ENCODE measurements at places on chromosomes 1 and 21.

DNA sequence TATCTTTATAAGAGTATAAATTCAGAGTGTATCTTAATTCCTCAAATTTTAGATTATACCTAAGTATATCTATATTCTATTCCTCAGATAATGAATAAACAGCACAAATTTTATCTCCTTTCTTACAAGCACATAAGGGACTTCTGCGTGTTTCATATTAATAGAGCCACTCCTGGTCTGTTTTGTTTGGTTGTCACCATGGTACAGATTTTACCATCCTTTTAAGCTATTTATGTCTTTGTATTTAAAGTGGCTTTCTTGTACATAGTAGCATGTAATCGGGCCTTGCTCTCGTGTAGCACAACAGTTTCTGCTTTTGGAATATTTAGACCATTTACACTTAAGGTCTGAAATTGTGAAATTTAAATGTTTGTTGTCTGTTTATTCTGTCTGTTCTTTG is 52.6 kb upstream of the SLC35A3 start:
- no peak for DNase-seq

DNA sequence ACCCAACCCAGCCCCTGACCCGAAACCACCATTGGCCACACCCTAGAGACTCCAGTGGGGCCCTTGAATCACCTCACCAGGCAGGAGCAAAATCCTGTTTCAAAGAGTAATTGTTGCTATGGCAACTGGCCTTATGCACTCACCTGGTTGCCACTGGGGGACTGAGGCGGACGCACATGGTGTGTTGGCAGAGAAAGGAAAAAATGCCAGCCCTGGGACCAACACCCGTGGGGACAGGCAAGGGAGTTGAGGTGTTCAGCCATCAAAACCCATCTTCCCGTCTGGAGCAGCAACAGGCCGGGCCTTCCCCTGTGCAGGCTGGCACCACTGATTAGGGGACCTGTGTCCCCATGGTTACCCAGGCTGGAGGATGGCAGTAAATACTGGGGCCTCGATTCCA is 395.8 kb upstream of the VAMP3 start:
- no peak for DNase-seq

GRCh38 chr1:40717955-40718354 is 26.5 kb downstream of the NFYC start:
- no peak for DNase-seq

DNA sequence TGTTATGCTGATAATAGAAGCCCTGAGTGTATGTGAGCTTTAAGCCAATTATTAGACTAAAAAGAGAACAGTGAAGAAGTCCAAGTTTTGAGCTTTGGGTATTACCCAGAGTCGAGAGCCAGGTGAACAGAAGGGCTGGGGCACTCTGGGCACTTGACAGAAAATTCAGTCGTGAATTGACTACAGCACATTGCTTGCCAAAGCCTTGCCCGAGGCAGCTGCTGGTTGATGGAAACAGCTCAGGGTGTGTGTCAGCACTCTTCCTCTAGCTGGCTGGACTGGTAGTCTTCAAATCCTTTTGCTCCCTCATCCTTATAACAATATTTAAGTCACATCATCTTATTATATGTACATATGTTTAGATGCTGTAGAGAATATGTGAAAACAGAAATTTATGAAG is 21.3 kb downstream of the PDE4B start:
- no peak for DNase-seq

GRCh38 chr1:58968360-58968952 is 184.6 kb upstream of the JUN start:
- no peak for DNase-seq

- DNase-seq: no peak
Measured at GRCh38 chr1:243796016-243796415, 54.0 kb downstream of the AKT3 start.

- DNase-seq: no peak
Measured at GRCh38 chr1:79785561-79785960, 779.0 kb upstream of the ADGRL4 start.

DNA sequence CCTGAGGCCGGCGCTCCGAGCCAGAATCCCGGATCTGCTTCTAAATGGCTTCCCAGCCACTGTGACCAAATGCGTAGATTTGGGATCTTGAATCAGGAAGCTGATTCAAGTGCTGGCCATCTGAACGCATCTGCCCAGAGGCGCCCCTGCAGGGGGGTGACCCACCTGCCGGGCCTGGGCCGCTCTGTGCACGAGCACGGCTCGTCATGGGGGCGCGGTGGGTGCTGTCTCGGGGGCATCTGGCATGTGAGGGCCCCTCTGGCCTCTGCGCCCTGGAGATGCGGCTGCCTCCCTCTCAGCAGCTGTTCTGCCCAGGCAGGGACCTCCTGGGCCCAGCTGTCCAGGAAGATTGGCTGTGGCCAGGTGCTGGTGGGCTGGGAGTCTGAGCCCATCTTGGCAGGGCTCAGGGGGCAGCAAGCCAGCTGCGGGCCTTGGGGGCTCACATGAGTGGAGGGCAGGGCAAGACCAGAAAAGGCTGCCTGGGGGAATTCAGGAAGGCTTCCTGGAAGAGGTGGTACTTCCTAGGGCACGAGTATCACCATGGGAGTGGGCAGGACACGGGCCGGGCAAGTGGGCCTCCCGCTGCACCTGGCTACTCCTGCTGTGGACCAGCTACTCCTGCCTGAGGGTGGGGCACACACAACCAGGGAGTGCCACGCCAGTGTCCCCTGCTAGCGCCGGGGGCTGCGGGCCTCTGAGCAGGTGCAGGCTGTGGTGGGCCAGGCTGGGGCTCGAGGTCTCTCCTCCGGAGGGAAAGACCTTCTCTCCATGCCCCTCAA is 25.1 kb downstream of the PLCH2 start:
- DNase-seq: no peak

- DNase-seq: no peak
Measured at GRCh38 chr1:7186382-7187111, 401.3 kb downstream of the CAMTA1 start.

- DNase-seq: no peak
Measured at GRCh38 chr1:158148468-158148867, 32.2 kb upstream of the CD1D start.

GRCh38 chr1:165403835-165404482 is 41.0 kb downstream of the RXRG start:
- peak; percentile 32 for DNase-seq

- no peak for DNase-seq
Measured at GRCh38 chr21:41953249-41953830, 478 bp downstream of the C2CD2 start.

GRCh38 chr21:42593007-42593814 is 60.2 kb upstream of the PDE9A start:
- peak; percentile 78 for DNase-seq

GRCh38 chr1:153573351-153573750 is 7.7 kb upstream of the S100A2 start:
- DNase-seq: no peak

DNA sequence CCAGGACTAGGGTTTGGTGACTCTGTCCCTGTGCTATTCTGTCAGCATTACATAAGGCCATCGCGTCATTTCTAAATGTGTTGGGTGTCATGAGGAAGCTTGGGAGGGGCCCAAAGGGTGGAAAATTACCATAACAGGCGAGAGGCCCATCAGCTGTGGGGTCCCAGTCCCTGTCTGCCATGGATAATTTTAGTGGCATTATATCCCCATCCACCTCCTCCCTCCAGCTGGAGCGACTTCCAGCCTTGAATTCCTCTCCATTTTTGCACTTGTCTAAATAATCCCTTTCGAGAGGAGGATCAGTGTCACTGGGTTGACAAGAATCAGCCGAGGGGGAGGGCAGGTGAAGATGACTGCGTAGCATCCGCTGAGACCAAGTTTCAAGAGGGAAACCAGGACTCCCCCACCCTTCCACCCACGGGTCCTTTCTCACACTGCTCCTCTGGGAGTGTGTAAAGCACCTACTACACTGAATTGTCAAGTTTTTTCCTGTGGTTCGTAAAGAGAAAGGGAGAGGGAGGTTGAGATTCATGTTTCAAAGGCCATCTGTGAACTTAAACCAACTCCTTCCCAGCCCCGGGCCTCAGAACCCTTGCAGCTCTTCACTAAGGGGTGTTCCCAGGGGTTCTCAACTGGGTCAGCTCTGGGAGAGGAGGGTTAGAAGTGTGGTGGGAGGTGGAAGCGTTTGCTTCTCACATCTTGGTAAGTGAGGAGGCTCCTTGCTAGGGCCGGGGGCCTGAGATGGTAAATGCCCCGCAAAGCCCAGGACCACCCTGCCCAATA is 29.2 kb downstream of the VASH2 start:
- DNase-seq: peak; percentile 26

DNA sequence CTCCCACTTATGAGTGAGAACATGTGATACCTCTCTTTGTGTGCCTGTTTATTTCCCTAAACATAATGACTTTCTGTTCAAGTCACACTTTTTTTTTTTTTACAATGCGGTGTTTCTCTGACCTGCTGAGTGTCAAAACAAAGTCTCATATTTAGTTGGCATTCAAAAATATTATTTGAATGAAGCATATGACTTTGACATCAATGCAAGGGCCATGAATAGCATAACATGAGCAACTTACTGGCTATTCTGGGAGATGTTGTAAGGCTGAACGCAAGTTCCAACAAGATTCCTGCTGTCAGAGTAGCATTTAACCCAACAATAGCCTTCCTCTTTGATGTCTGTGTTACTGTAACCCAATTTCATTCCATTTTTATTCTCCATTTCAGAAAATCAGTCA is 2.0 kb upstream of the KRTAP19-1 start:
- no peak for DNase-seq

GRCh38 chr21:33360281-33360680 is 35.5 kb downstream of the IFNAR1 start:
- no peak for DNase-seq

GRCh38 chr1:72003092-72003491 is 279.2 kb downstream of the NEGR1 start:
- no peak for DNase-seq

DNA sequence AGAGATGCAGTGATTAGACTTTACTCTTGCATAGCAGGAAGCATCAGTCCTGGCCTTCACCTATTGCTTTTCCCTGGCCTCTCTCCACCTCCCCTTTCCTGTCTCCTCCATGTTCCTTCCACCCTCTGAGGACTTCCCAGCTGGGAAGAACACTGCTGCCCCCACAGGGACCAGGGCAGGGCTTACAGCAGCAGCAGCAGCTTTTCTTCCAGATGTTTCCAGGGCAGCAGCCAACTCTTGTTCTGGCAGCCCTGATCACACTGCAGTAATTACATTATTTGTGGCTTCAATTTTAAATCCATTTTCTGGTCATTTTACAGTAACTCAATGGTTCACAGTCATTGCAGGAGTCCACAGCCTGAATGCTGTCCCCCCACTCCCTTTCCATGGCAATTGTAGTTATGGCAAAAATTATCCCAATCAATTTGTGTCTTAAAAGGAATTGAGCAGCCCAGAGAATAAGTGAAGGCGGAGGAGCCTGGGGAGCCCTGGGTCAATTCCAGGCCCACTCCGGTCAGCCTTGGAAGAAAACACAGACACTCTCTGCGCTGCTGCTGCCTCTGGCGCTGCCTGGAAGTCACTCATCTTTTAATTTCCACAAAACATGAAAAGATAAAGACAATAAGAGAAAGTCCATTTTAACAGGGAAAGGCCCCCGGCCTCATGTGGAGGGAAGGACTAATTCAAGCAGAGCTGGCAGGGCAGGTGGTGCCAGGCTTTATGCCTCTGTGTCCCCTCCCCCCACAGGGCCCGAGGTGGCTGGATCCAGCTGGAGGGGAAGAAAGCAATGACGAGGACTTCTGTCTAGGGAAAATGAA is 148.6 kb downstream of the GRIK3 start:
- no peak for DNase-seq

DNA sequence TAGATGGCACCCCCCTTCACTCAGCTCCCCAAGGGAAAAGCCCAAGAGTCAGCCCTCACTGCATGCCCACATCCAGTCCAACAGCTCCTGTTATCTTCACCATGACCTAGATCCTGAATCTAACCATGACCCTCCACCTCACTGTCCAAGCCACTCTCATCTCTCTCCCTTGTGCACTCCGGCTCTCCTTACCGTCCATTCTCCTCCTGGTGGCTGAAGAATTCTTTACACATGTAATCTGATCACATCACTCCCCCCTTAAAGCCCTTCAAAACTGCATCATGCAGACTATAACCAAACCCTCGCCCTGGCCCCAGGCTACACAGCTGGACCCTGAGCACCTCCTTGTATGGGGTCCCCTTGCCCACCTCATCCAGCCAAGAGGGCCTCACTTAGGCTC is 14.0 kb upstream of the PAQR7 start:
- DNase-seq: no peak

- peak; percentile 11 for DNase-seq
Measured at GRCh38 chr1:28449904-28450303, 55.9 kb upstream of the RCC1 start.

DNA sequence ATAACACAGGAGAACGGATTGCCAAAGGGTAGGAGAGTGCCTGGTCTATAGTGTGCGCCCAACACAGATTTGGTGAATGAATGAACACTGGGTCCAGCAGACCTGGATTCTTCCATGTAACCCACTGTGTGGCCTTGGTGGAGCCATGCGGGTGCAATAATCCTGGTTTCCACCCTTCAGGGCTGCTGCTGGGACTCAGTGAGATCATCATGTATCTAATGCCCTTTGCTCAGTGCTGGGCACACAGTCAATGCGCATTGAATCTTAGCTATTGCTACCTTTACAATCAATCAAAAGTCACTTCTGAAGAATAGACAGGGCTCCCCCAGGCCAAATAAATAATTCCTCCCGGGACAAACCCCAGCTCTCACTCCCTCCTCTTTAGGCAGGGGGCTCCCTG is 5.8 kb upstream of the EPHA2 start:
- no peak for DNase-seq

GRCh38 chr1:182368903-182369302 is 22.7 kb downstream of the GLUL start:
- no peak for DNase-seq

- no peak for DNase-seq
Measured at GRCh38 chr1:85576266-85576641, 4.3 kb upstream of the CCN1 start.

DNA sequence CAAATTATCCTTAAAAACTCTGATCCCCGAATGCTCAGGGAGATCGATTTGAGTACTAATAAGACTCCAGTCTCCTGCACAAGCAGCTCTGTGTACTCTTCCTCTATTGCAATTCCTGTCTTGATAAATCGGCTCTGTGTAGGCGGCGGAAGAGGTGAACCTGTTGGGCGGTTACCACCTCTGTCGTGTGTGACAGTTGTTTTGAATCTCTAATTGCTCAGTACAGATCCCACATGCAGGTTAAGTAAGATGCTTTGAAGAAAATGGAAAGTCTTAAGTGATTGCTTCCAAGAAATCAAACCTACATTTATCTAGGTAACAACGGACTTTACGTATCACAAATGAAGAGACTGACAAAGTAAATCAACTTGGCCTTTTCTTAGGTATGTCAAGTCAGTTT is 35.5 kb downstream of the COA6 start:
- DNase-seq: peak; percentile 66

Data from stimulated activated CD4-positive, alpha-beta T cell treated with anti-CD3 and anti-CD28 coated beads, Interleukin-2, amount 100 ng/mL, for 24 hours (primary cell).